ENCODE measurements at places on chromosomes 5 and 9. TPM values are rescaled to one million over a fixed set of nuclear protein-coding genes. Genes with fewer than 3 reads are reported as not detected.

DNA sequence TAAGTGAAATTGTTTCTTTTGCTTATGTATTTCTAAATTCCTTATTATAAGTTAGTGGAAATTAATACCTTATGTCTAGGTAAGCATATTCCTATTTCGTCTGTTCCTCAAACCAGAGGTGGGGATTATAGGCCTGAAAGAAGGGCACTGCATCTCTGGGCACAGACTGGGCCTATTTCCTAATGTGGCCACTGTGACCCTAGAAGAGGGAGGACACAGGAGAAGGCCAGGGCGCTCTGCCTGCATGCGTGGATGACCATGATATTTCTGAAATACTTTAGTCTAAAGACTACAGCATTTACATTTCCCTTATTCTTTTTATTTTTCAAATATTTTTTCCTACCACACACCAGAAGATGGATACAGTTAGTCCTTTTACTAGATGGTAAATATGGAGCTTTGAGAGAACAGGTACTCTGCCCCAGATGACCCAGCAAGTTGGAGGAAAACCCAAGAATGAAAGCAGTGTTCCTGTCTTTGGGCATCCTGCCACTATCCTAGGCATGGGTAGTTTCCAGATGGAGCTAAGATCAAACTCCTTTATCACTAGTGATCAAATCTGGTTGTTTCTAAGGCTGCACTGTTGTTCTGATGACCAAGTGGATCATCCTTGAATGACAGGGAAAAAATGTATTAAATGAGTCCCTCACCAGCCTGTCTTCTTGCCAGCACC lies 27.8 kb downstream of the RUSC2 start:
- DNase-seq = no peak

DNA sequence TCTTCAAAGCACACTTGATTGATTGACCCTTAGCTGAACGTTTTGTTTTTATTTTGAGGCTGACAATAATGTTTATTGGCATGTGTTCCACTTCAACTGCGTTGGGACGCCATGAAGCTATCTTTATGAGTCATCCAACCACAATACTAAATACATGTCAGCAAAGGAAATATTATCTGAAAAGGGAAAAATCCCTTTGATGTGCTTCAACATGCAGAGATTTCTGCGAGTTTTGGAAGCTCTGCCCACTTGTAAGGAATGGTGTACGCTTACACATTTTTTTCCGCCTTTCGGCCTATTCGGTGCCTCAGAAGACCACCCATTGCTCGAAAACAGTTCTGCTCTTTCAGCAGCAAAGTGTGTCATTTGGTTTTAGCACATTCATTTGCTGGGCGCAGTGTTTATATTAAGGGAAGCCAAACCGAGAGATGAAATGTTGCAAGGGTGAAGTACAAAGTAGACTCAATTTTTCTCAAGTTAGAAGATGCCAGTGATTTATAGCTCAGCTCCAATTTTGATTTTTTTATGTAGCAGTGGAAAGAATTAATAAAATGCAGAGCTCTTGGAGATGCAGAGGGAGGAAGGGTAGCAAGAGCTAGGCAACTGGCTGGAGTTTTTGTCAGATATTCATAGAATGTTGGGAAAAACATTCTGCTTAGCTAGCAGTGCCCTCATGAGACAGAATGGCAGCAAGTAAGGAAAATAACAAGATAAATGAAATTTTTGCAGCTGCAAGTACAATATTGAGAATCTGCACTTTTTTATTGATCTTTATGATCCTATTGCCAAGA lies 68.9 kb downstream of the PRDM6 start:
- no peak for DNase-seq

DNA sequence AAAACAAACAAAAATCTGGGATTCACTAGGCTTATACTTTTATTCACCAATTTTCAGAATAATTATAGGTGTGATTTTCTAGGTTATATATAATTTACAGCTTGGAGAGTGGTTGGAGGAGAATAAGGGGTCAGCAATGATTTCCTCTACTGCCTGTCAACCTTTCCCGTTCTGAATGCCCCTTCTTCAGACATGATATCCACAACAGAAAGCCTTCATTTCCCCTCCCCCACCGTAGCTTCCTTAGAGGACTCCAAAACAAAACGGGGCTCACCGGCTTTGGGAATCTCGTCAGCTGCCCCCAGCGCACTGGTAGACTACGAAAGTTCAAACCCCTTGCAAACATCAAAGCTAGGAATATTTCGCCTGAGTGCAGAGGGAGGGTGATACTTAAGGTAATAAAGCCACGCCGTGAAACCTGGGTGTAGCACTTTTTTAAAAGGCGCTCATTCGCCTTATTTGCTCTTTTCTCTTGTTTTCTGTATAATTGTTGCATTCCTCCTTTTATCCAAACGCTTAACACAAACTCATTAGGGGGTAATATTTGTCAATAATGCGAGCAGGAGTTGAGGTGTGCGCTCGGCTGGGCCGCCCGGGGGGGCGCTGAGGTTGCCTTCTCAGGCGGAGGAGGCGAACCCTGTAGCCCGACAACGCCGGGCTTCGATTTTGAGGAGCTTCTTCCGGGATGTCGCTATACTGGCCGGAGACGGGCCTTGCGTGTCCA lies 2.4 kb downstream of the OTP start:
- DNase-seq = no peak

DNA sequence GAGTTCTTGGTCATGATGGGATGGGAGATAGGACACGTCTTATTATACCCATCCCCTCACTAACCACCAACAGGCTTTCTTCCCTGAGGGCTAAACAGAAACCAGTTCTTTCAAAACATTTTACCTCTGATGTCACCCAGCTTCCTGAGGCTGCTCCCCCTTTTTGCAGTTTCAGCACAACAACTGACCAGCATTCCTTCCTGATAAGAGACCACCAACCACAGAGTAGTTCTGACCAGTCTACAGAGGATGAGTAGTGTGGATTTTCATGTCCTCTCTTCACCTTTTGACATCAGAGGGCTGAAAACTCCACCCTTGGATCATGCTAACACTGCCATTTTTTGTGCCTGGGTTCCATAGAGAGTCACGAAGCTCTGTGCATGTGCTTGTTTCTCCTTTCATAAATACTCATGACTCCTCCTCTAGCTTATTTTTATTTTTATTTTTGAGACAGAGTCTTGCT lies 82.6 kb downstream of the OSTF1 start:
- DNase-seq = no peak

Gene TICAM2
- 1.7 TPM for total RNA-seq

Gene ELAVL2
- 1.3 TPM for total RNA-seq

Gene MSMP
- total RNA-seq = not detected

Gene AQP3
- total RNA-seq = 8.4 TPM

- DNase-seq = peak; percentile 55
These were observed at the start of gene PPP1R26 for GRCh38 chr9:135479469-135480052. PPP1R26 (plus strand) TSS chr9:135479782; CDS start chr9:135484511, 4,729 bp downstream.
